ENCODE measurements at places on chromosomes 2 and 18.

GRCh38 chr18:23916338-23916737 is 98.2 kb upstream of the TTC39C start:
- no peak for DNase-seq

- no peak for DNase-seq
Measured at GRCh38 chr2:99987160-99987559, 155.2 kb downstream of the AFF3 start.

DNA sequence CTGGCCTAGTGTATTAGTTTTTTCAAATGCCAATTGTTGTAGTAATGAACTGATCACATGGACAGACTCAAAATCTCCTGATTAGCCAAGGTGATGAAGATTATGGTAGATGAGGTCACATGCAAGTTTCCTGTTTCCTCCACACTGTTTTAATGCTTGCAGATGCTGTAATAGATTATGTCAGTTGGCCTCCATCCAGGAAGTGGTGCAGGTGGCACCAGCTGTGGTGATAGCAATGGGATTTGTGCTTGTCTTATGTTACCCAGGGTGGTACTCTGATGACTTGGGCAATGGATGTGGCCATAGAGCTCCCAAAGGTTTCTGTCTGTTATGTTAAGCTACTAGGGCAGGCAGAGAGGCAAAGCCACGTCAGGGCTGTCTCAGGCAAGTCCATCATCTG is 332.9 kb upstream of the DDX18 start:
- DNase-seq, result no peak

DNA sequence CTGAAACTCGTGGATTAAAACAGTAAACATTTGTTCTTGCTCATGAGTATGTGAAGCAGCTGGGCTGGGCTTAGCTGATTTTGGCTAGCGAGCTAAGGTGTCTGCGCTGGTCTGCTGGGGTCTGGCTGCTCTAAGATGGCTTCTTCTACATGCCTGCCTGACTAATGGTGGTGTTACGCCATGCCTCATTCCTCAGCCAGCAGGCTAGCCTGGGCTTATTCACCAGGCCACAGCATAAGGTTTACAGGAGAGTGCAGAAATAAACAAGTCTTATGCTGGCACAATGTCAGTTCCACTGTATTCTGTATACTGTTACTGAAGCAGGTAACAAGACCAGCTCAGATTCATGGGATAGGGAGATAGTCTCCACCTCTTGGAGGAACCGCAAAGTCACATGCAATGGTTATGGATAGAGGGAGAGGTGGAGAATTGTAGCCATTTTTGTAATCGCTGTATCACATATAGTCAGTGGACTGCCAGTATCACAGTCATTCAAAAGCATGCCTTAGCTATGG is 80.0 kb downstream of the RHBDD1 start:
- no peak for DNase-seq

- DNase-seq, result no peak
Measured at GRCh38 chr2:240309214-240309613, 126.2 kb upstream of the GPC1 start.

- no peak for DNase-seq
Measured at GRCh38 chr2:27636766-27637165, 7.9 kb downstream of the GPN1 start.

DNA sequence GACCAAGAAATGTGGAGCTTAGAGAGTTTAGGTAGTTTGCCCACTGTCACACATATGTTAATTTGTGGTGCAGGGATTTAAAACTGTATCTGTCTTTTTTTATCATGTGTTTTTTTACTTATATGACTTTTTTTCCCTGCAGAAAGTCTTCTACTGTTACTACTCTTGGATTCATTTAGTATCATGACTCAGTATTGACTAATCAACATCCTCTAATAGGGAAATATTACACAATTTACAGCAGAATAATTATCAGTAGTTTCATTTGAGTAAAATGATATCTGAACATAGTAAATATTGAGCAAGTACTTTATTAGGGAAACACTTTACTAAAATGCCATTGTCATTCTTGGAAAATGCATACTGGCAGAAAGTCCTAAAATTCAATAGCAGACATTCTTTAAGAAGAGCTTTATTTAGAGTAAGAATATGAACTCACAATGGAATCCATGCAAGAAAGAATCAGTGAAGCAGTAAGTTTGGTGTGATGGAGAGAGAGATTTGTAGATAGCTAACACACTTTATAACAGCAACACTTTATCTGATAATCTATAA is 425.9 kb upstream of the SLC8A1 start:
- no peak for DNase-seq

GRCh38 chr2:4190548-4190947 is 487.2 kb downstream of the DCDC2C start:
- no peak for DNase-seq

DNA sequence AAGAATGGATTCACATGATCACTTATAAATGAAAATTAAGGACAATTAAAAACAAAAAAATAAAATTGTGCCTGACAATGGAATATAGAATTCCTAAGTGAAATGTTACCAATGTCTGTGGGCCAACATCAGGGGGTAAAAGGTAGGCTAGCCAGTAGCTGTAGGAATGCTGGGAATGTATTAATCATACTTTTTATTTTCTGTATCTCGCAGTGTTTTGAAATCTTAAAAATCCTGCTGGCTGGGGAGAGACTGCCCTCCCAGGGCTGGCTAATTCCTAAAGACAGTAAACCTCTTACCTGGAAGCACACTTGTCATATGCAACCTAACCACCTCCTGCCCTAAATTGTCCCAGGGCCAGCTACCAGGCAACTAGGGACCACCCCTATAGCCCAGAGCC is 69.8 kb downstream of the REV1 start:
- no peak for DNase-seq

DNA sequence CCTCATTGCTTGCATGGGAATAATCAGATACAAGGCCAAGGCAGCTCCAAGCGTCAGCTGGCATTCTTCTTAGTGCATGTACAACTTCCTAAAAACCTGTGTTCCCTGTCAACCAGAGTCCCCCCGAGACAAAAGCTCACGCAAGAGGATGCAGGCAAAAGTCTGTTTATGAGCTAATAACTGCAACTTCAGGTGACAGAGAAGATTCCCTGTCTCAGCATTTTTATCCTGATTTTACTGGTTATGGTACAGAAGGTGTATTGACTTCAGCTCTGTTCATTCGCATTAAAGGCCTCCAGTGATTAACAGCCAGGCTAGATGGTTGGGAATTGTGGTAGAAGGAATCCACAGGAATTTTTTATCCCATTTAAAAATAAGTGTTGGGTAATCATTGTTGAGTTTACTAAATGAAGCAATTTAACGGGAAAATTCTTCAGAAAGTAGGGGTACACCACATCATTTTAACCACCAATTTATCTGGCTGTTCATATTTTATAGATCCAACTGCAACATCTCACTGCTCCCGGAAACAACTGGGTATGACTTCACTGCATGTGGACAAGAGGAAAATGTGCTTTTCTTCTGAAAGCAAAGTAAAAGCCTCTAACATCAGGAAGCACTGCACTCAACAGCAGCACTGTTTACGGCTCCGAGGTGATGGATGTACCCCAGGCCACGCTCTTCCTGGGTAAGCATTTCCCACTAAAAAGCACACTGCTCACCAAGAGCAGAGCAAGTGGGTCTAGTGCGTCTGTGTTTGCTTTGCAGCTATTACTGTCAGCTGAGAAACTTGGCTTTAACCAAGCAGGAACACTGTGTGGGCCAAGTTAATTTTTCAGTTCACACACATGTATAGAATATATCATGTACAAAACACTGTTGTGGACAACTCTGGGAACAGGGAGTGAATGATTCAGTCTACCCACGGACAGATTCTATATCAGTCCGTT is 31.9 kb downstream of the CCBE1 start:
- DNase-seq, result no peak

Measured in NCI-H2107 (cell line).